Thoracic aorta (tissue), 2 donors: ENCODE measurements at places on chromosomes 1 and 21. TPM values are rescaled to one million over a fixed set of nuclear protein-coding genes. Genes with fewer than 3 reads are reported as not detected.

GRCh38 chr1:29599071-29599470 is 362.7 kb downstream of the PTPRU start:
- H3K4me3 ChIP-seq, result no peak overlapping the region
- DNase-seq, result no peak
- no peaks in the 10 kb centered on the region for H3K4me1 ChIP-seq
- H3K36me3 ChIP-seq, result no peaks in the 10 kb centered on the region
- H3K27ac ChIP-seq, result no peak overlapping the region
- no peaks in the 10 kb centered on the region for H3K27me3 ChIP-seq

DNA sequence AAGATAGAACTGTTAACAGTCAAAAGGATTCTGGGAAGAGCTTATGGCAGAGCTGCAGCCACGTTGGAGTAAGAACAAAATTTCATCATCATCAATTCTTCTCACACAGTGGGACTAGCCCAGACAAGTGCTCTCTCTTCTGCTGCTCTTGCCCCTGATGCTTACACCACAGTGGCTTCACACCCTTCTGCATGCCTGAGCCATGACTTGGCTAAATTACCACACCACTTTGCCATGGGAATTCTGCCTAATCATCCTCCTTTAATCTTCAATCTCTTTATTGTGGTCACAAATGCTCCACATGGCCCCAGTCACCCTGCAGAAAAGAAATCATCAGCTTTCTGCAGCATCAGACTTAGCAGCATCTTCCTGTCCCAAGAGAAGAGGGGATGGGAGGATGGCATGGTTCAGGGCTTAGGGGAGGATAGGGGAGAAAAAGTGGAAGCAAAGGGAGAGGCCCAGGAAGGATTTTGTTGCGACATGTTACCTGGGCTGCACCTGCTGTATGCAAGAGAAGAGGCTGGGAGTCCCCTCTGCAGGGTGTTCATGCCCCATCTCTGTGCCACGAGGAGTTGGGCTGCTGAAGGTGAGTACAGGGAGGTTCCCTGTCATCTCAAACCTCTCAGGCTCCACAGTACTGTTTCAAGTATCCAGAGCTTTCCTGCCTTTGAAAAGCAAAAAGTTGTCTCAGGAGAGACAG is 9.0 kb upstream of the RPTN start:
- no peaks in the 10 kb centered on the region for H3K36me3 ChIP-seq
- no peak for DNase-seq
- peaks cover 33% of the 10 kb centered on the region for H3K4me1 ChIP-seq
- peak overlapping the region; percentile 30 for H3K27ac ChIP-seq
- no peak overlapping the region for H3K4me3 ChIP-seq
- no peaks in the 10 kb centered on the region for H3K27me3 ChIP-seq

DNA sequence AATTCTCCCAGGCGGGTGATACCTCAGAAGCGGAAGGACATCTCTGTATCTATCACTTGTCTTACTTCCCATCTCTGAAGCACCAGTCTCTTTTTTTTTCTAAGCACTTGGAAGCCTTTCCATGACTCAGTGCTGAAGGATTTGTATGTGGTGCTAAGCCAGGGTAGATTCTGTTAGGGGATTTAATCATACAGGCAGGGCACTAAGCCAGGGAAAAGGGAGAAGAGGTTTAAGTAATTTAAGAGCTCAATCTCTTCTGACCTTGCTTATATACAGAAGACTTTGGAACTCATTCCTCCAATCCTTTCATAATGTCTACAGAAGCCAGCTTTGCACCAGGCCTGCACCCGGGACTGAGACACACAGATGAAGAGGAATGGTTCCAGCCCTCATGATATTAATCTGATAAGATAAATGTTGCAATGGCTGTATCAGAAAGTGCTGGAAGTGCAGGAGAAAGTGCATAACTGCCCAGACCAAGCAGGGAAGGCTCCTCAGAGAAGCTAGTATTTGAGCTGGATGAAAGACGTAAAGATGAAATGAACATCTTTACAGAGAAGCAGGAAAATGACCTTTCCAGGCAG is 11.0 kb downstream of the FAM163A start:
- no peaks in the 10 kb centered on the region for H3K4me1 ChIP-seq
- no peak overlapping the region for H3K27ac ChIP-seq
- DNase-seq, result no peak
- no peak overlapping the region for H3K4me3 ChIP-seq

DNA sequence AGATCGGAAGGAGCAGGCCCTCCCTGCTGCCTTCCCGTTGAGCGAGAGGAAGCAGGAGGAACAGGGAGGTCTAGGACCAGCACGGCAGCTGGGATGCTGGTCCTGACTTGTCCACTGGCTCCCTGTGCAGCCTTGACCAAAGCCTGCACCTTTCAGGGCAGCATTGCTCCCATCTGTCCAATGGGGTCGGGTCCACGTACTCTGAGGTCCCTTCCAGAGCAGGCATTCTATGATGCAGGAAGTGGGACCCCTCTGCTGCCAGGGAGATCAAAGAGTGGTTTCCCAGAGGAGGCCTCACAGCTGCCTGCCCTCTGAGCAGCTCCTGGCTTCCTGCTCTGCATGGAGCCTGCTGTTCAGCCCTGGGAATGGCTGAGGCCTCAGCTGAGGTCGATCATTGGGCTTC is 21.7 kb upstream of the ZNF362 start:
- no peak for DNase-seq
- H3K27ac ChIP-seq, result no peak overlapping the region
- no peaks in the 10 kb centered on the region for H3K36me3 ChIP-seq
- no peaks in the 10 kb centered on the region for H3K27me3 ChIP-seq

GRCh38 chr1:164565357-164565756 is 6.4 kb downstream of the PBX1 start:
- DNase-seq, result no peak
- H3K4me3 ChIP-seq, result peak overlapping the region; percentile 92
- no peaks in the 10 kb centered on the region for H3K36me3 ChIP-seq
- H3K4me1 ChIP-seq, result peaks cover 8% of the 10 kb centered on the region

- no peaks in the 10 kb centered on the region for H3K27me3 ChIP-seq
- H3K36me3 ChIP-seq, result peaks cover 40% of the 10 kb centered on the region
- no peak for DNase-seq
- H3K27ac ChIP-seq, result no peak overlapping the region
- H3K4me1 ChIP-seq, result no peaks in the 10 kb centered on the region
These were observed 21.4 kb downstream of the TEX38 start for GRCh38 chr1:46692811-46693770.

DNA sequence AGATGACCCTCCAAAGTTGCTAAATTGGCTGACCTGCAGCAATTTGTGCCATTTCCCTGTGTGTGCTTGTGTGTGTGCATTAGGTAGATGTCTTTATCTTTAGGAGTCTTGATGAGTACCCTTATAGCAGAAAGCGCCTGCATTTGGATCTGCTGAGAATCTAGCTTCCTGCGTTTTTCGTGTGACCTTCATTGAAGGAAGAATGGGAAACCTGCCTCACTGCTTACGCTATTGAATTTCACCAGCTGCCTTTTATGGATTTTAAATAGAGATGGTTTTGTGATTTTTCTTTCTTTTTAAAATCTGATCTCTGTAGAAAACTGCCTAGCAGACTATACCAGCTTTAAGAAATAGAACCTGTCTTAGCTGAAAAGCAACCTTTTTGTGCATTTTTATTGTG is 124.5 kb downstream of the CACHD1 start:
- no peak overlapping the region for H3K27ac ChIP-seq
- no peak for DNase-seq
- no peaks in the 10 kb centered on the region for H3K27me3 ChIP-seq
- no peaks in the 10 kb centered on the region for H3K36me3 ChIP-seq
- no peaks in the 10 kb centered on the region for H3K4me1 ChIP-seq

DNA sequence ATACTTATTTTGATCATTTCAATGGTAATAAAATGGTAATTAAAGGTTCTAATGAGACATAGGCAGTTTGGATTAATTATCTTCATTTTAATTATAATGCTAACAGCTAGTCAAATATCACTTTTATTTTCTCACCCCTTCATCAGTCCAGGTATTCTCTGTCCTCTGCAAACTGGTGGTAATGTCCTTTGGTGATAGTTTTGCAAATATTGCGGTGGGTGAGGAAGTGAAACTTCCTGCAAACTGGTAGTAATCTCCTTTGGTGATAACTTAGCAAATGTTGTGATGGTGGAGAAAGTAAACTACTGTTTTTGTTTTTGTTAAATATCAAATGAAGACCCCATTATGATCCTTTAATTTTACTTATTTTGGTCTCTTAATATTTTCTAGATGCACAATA is 209.0 kb downstream of the AMY1C start:
- H3K27ac ChIP-seq, result no peak overlapping the region
- H3K27me3 ChIP-seq, result no peaks in the 10 kb centered on the region
- no peaks in the 10 kb centered on the region for H3K4me1 ChIP-seq
- no peak overlapping the region for H3K4me3 ChIP-seq
- DNase-seq, result no peak
- no peaks in the 10 kb centered on the region for H3K36me3 ChIP-seq

GRCh38 chr1:11314959-11315358 is 42.0 kb downstream of the UBIAD1 start:
- H3K4me3 ChIP-seq, result no peak overlapping the region
- no peaks in the 10 kb centered on the region for H3K27me3 ChIP-seq
- H3K4me1 ChIP-seq, result no peaks in the 10 kb centered on the region
- no peak for DNase-seq
- no peaks in the 10 kb centered on the region for H3K36me3 ChIP-seq
- no peak overlapping the region for H3K27ac ChIP-seq

DNA sequence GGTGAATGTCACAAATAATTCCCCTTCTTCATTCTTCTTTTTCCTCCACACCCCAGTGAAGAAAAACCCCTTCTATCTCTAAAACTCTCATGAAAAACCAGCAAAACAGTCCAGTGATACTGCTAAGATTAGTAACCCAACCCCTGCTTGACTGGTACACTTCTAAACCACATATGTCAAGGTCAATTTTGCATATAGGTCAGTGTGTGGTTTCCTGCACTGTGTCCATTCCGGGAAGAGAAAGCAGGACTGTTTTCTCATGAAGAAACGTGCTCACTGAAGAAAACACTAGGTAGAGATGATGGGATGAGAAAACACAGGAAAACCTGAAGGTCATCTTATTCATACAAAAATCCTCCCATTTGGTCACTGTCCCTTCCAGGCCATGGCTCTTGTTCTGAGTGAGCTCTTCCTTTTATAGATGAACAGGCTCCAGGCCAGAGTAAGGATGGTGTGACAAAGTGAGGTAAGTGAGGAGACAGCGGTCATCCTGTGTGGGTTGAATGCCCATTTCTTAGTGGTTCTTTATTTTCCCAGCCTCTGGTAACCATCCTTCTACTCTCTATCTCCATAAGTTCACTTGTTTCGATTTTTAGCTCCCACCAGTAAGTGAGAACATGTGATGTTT is 122.7 kb downstream of the FASLG start:
- no peak overlapping the region for H3K4me3 ChIP-seq
- H3K4me1 ChIP-seq, result no peaks in the 10 kb centered on the region
- H3K27ac ChIP-seq, result no peak overlapping the region
- no peak for DNase-seq
- H3K27me3 ChIP-seq, result no peaks in the 10 kb centered on the region
- H3K36me3 ChIP-seq, result no peaks in the 10 kb centered on the region

GRCh38 chr1:225977937-225978748 is 21.0 kb downstream of the SDE2 start:
- DNase-seq, result no peak
- H3K27ac ChIP-seq, result no peak overlapping the region
- no peaks in the 10 kb centered on the region for H3K27me3 ChIP-seq
- no peak overlapping the region for H3K4me3 ChIP-seq
- no peaks in the 10 kb centered on the region for H3K4me1 ChIP-seq
- H3K36me3 ChIP-seq, result peaks cover 30% of the 10 kb centered on the region

GRCh38 chr1:23799570-23800399 is 769 bp downstream of the GALE start:
- H3K4me3 ChIP-seq, result peak overlapping the region; percentile 98
- H3K27ac ChIP-seq, result peak overlapping the region; percentile 85
- DNase-seq, result no peak
- no peaks in the 10 kb centered on the region for H3K27me3 ChIP-seq
- peaks cover 23% of the 10 kb centered on the region for H3K4me1 ChIP-seq
- peaks cover 8% of the 10 kb centered on the region for H3K36me3 ChIP-seq

DNA sequence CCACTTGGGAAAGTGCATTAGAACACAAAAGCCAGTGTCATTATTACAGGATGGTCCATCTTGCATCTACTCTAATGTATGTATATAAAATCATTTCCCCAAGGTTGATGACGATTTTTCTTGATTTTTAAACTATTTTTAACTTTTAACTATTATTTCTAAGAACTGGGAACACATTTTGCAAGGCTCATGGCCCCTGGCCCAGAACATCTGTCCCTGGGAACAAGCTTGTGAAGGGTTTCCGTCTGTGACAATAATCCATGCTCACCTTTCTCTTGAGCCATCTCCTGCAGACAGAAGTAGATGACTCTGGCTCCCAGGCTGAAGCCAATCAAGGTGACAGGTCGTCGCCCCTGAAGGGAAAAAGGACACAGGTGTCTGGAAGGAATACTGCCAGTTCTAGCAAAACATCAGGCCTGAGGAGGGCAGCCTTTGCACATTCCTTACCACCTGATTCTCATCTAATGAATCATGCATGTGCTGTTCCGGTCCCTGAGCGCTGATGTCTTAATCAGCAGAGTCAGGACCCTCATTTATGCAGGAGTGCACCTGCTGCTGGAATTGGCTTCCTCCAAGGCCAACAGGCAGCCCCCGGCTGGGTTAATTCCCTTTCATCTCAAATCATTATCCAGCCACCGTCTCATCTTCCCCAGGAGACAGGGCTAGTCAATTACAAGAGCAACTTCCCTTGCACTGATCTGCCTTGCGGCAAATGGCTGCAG is 62.5 kb downstream of the TMCO4 start:
- no peak overlapping the region for H3K4me3 ChIP-seq
- H3K27me3 ChIP-seq, result no peaks in the 10 kb centered on the region
- DNase-seq, result no peak
- peaks cover 4% of the 10 kb centered on the region for H3K36me3 ChIP-seq
- peak overlapping the region; percentile 86 for H3K27ac ChIP-seq

GRCh38 chr1:100643471-100644196 is 75.9 kb upstream of the VCAM1 start:
- no peaks in the 10 kb centered on the region for H3K27me3 ChIP-seq
- H3K27ac ChIP-seq, result no peak overlapping the region
- H3K36me3 ChIP-seq, result no peaks in the 10 kb centered on the region
- peaks cover 3% of the 10 kb centered on the region for H3K4me1 ChIP-seq

- no peak for DNase-seq
- no peaks in the 10 kb centered on the region for H3K36me3 ChIP-seq
- no peaks in the 10 kb centered on the region for H3K4me1 ChIP-seq
- no peak overlapping the region for H3K27ac ChIP-seq
These were observed 8.0 kb downstream of the CHODL start for GRCh38 chr21:18252680-18253079.

- no peaks in the 10 kb centered on the region for H3K36me3 ChIP-seq
- H3K27ac ChIP-seq, result no peak overlapping the region
- DNase-seq, result no peak
- H3K4me3 ChIP-seq, result no peak overlapping the region
These were observed 172.2 kb upstream of the IRF2BP2 start for GRCh38 chr1:234782105-234782751.

- H3K36me3 ChIP-seq, result no peaks in the 10 kb centered on the region
- no peaks in the 10 kb centered on the region for H3K27me3 ChIP-seq
- no peaks in the 10 kb centered on the region for H3K4me1 ChIP-seq
These were observed 735.3 kb upstream of the ADGRL4 start for GRCh38 chr1:79741720-79742421.

PRKAA2 gene
- 9.2 TPM for total RNA-seq

CD1D gene
- 2.4 TPM for total RNA-seq

AGO3 gene
- 47.5 TPM for total RNA-seq

OR2T33 gene
- total RNA-seq, result not detected

LRRC39 gene
- 2.3 TPM for total RNA-seq

A3GALT2 gene
- total RNA-seq, result 0.54 TPM
